Head of caudate nucleus (tissue), 42 donors: ENCODE measurements at places on chromosomes 11 and 22.

DNA sequence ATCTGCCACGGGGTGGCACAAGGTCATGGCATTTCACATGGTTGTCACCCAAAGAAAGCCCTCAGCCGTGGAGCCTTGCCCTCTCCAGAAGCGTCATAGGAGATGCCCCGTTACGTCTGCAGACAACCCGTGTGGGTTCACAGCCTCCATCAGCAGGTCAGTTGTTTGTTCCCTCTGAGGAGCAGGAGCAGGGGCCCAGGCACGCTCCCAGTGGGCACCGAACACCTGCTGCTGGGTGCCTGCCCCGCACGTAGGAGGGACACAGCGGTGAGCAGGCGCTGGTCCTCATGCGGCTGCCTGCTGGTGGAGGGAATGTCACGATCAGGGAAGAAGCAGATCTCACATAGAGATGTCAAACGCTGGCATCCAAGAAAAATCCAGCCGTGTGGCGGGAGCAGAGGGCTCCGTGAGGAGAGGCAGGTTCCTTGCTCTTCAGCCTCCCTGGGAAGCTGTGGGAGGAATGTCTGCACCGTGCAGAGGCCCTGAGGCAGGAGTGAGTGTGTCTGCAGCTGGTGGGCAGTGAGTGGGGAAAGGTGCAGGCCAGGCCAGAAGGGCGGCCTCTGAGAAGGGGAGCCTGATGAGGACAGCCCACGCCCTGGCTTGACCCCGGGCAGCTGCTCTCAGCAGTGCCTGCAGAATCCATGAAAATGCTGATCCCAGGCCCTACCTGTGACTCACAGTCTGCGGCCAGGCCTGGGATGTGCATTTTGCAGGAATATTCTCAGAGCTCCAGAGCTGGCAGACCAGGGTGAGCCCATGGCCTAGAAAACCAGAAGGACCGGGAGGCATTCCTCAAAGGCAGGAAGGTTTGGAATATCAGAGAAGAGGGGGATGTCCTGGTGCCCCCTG, 36.4 kb upstream of the TH start:
- DNase-seq: peak; percentile 18

- DNase-seq: no peak
These were observed 2.4 kb upstream of the SLCO2B1 start for GRCh38 chr11:75148436-75148983.

DNA sequence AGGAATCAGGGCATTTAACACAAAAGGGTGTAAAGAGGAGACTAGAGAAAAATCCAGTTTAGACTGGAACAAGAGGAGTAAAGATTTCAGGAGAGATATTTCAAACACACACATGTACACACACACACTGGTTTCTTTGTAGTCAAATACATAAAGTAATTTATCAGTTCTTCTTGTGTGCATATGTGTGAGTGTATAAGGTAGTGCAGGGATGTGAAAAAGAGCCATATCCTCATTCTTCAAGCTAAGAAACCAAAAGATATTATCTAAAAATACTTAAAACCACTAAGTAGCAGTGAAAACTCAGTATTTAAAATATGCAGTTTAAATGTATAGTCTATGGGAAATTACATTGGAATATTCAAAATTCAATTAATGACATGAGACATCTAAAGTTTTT, 52.5 kb upstream of the CARD18 start:
- DNase-seq: no peak

DNA sequence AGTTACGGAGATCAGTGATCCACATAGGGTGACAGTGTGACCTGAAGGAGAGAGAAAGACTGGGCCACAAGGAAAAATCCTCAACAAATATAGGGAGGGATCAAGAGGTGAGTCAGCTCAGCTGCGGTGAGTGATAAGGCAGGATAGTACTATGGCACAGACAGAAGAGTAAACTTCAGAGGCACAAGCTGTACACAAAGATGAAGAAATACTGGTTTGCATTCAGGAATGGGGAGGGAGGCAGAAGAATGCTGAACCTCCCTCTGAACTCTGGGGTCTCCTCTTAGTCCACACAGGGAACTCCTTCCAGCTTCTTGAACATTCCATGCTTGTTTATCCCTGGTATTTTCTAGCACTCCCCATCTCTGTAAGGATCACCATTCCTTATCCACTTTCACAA, 162.7 kb downstream of the BARX2 start:
- DNase-seq: no peak

GRCh38 chr22:32846780-32847491, 45.4 kb downstream of the TIMP3 start:
- peak; percentile 49 for DNase-seq

DNA sequence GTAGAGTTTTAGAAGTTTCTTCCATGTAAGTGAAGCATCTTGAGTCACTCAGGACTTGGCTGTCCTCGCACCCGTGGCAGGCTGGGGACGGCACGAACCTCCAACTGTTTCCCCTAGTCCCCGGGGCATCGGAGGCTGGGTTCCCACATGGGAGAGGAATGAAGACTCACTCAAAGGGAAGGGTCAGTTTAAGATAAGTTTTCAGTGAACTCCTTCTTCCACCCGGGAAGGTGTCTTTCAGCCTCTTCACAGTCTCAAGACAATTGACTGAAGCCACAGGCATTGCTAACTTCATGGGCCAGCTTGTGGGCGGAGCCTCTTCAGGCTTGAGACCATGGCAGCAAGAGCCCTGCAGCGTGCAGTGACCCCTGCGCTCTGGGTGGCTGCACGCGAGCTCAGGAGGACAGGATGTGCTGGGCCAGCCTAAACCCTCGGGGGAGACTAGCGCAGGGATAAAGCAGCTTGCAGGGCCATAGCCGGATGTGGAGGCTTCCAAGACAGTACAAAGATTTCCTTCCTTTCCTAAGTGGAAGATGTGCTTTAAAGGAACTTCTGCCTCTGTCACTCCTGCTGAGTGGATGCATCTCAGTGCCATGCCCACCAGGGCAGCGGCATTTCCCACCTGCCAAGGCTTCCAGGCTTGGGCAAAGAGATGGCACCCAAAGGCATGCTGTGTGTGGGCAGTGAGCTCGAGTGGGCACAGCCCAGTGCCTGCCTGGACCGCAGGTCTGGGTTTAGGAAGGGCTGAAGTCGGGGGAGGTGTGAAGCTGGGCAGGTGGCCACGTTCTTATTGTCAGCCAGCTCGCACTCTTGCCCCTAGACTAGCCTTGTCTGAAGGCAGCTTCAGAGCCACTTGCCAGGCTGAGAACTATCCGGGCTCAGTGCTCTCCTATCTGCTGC, 32.9 kb downstream of the PPIL2 start:
- DNase-seq: no peak

DNA sequence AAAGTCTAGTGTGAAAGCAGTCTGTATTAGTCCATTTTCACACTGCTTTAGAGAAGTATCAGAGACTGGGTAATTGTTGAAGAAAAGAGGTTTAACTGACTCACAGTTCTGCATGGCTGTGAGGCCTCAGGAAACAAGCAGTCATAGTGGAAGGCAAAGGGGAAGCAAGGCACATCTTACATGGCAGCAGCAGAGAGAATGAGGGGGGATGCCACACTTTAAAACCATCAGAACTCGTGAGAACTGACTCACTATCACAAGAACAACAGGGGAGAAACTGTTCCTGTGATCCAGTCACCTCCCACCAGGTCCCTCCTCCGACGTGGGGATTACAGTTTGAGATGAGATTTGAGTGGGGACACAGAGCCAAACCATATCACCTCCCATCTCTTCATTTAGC, 13.8 kb upstream of the TUBA8 start:
- DNase-seq: no peak

- no peak for DNase-seq
These were observed 140.5 kb downstream of the TRIM44 start for GRCh38 chr11:35803115-35803514.

GRCh38 chr11:112478806-112479205, 218.1 kb upstream of the PLET1 start:
- DNase-seq: no peak

DNA sequence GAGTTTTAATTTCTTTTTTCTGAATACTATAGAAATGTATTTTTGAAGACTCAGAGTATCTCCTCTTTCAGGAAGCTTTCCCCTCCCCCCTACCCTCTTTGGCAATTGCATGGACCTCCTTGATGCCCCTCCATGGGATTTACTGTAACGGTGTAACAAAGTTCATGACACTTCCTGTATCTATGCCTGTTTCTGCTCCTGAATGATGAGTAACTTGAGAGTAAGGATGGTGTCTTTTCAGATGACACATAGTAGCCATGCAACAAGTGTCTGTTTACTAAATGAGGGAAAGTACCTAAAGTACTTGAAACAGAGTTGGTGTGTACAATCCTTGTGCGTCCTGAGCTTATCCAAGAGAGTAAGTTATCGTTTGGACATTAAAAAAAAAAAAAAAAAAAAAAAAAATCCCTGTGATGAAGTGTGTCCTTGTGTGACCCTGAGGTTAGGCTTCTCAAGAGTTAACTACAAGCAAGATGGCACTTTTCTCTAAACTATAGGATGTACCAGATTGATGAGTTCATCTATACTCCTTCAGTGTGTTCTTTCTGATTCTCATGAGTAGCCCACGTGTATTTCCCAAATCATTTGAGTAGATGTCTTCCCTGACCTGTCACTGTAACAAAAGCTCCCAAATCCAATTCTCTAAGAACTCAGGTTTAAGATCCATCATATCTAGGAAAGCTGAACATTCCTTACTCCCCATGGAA, 7.4 kb downstream of the ETS1 start:
- DNase-seq: no peak

- no peak for DNase-seq
These were observed 26.8 kb downstream of the TNRC6B start for GRCh38 chr22:40204321-40205116.

DNA sequence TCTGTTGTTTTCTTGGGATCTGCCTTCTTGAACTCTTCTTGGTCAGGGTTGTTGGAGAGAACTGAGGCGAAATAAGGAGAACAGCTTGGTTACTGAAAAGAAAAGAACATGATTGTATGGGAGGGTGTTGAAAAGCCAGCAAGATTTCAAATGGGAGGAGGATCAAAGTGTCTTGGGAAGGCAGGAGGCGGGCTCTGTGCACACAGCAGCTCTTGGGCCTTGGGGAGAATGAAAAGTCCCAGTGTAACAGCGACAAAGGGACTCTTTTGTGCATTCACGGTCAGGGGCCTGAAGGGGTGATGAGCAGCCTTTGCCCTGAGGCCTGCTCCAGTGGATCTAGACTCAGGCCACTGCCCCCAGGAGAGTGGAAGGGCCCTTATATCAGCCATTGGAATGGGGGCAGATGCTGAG, 135.4 kb downstream of the ADAMTS15 start:
- peak; percentile 73 for DNase-seq

- no peak for DNase-seq
These were observed 5.1 kb upstream of the B4GALNT4 start for GRCh38 chr11:363948-364761.

GRCh38 chr11:14625586-14626205, 17.9 kb upstream of the PDE3B start:
- no peak for DNase-seq

GRCh38 chr22:44847380-44847779, 95.0 kb downstream of the ARHGAP8 start:
- DNase-seq: no peak

DNA sequence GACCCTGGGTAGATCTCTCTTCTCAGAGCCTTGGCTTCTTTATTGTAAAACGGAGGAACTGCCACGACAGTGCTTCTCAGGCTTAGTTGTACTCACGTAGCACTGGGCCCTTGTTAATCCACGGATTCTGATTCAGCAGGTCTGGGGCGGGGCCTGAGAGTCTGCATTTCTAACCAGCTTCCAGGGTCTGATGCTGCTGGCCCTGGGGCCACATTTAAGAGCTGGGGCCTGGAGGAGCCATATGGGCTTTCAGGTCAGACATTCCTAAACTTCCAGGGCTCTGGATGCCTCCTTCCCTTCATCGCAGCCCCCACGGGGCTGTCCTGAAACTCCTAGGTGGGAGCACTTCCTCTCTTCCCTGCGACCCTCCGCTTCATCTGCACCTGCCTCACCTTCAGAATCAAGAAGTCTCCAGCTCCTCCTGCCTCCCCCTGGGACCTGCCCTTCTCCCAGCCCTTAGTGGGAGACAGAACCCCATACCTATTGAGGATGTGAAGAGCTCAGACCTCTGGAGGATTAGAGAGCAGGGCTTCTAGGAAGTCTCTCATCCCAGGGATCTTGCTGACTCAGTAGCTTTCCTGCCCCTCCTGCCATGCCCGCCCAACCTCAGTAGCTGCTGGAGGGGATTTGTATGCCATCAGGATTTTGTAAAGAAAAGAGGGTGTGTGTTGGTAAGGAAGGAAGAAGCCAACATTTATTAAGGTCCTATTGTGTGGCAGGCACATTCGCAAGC, 92.5 kb downstream of the LRRC32 start:
- DNase-seq: no peak

- DNase-seq: peak; percentile 74
These were observed 6.1 kb downstream of the UQCR10 start for GRCh38 chr22:29773233-29773632.

DNA sequence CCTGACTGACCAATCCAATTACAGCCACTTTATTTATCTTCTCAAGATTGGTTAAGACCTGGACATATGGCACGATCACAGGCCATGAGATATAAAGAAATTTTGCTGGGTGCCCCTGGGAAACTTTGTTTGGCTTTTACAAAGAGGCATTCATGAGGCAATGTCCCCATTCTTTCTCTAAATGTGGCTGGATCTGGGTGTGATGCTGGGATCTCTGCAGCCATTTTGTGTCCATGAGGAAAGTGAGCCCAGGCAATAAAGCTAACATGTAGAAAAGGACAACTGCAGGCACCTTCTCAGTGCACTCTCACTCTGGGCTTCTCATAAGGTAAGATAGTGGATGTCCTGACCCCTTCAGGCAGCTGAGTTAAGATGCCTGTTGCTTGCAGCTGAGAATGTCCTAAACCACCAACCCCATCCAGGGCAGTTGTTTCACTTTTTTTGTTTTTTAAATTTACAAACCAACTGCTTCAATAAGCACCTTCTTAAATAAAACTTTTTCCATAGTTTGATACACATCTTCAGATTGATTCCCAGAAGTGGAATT, 372.3 kb downstream of the MIAT start:
- no peak for DNase-seq

DNA sequence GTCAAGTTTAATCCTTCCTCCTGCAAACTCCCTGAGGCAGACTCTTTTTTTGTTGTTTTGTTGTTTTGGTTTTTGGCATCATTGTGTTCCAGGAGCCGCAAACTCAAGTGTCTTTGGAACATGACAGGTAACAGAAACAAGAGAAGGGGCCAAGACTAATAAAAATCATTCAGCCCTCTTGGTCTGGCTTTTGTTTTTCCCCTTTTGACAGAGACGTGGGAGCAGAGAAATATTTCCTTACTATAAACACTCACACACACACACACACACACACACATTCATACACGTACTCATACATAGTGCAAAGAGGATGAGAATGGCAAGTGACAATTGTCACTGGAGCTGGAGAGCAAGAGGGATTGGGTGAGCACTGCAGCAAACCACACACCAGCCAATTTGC, 10.4 kb upstream of the ASPHD2 start:
- DNase-seq: no peak
